ENCODE measurements at places on chromosomes 1 and 21.

DNA sequence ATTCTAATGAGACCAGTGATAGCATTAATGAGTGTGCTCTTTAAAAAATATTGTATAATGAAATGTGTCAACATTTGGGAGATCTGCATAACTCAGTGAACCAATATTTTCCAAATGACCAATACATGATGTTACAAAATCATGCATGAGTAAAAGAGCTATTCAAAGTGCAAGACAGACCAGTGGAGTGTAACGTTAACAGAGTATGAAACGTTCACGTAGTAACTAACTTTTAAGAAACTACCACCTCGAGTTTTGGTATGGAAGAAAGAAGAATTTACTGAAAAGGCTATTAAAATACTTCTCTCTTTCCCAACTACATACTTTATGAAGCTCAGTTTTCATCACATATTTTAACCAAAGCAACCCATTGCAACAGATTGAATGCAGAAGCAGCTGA lies 9.6 kb upstream of the SLC6A9 start:
- DNase-seq: no peak

GRCh38 chr1:180343921-180344769 lies 114.1 kb downstream of the LHX4 start:
- DNase-seq: peak; percentile 84

- DNase-seq: no peak
Measured at GRCh38 chr1:217495249-217495648, 135.6 kb downstream of the GPATCH2 start.

- DNase-seq: no peak
Measured at GRCh38 chr1:220013497-220013896, 32.8 kb downstream of the EPRS1 start.

DNA sequence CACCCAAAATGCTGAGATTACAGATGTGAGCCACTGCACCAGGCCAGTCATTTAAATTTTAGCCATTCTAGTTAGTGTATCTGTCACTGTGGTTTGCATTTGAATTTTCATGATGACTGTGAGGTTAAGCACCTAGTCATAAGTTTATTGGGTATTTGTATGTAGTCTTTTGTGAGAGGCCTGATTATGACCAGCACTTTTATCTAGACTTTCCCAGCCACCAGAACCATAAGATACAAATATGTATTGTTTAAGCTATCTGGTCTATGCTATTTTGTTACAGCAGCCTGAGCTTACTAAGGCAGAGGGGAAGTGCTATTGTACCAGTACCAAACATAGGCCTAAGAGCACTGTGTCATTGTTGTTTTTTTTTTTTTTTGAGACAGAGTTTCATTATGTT lies 19.9 kb upstream of the DNAJC6 start:
- no peak for DNase-seq

DNA sequence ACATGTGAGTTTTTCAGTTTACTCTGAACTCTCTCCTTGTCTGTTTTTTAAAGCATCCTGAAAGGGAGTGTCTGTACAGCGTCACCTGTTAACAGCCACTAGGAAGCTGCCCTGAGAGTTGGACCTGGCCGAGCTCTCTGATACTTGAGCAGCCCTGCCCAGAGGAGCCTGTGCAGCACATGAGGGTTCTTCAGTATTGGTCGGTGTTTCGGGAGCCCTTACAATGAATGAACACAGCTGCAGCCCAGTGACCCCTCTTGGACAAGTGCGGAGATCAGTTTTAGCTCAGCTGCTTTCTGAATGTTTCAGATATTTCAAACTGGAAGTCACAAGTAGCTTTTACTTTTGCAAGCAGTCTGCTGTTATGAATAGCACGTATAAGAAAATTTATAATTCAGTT lies 39.2 kb downstream of the ADARB1 start:
- DNase-seq: no peak

GRCh38 chr1:221669441-221669840 lies 72.4 kb downstream of the DUSP10 start:
- DNase-seq: no peak

DNA sequence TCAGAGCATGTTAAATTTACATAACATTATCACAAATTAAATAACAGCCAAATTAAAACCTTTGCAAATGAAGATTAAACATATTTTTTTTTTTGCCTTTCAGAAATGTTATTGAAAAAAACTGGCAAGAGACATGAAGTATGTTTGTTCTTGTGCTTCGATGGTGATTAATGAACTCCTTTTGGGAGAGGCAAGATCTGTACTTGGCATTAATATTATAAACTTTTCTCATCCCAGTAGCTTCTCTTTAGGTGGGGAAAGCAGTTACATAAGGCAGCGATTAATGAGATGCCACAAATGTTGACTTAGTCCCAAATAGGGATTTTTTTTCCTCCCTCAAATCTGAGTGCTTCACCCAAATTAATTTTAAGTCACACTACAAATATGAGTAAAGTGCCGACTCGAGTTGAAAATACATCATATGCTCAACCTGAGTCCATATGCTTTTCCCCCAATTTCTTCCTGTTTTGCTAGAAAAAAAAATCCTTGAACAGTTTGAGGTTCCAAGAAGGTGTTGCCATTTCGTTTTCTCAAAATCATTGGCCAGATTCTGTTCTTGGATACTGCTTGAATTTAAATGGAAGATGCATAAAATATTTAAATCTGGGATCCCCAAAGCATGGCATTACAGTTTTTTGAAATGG lies 294.5 kb downstream of the VAV3 start:
- DNase-seq: no peak
